ENCODE measurements at places on chromosomes 13 and 19.

DNA sequence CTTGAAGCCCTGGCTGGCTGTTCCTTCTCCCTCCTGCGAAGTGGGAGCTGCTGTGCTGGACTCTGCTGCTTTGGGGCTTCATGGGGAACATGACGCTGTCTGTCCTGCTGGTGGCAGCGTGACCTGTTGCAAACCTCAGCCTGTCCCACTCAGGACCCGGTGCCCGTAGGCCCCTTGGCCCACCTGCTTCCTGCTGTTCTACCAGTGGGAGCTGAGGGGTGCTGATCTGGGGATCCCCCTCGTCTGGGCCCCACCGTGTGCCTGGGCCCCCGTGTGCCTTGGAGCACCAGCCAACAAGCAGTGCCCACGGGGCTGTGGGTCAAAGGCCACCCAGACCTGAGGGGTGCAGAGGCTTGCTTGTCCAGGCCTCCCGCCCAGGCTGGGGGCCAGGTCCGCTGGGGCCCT, 5.3 kb downstream of the SPPL2B start:
- no peak for DNase-seq

DNA sequence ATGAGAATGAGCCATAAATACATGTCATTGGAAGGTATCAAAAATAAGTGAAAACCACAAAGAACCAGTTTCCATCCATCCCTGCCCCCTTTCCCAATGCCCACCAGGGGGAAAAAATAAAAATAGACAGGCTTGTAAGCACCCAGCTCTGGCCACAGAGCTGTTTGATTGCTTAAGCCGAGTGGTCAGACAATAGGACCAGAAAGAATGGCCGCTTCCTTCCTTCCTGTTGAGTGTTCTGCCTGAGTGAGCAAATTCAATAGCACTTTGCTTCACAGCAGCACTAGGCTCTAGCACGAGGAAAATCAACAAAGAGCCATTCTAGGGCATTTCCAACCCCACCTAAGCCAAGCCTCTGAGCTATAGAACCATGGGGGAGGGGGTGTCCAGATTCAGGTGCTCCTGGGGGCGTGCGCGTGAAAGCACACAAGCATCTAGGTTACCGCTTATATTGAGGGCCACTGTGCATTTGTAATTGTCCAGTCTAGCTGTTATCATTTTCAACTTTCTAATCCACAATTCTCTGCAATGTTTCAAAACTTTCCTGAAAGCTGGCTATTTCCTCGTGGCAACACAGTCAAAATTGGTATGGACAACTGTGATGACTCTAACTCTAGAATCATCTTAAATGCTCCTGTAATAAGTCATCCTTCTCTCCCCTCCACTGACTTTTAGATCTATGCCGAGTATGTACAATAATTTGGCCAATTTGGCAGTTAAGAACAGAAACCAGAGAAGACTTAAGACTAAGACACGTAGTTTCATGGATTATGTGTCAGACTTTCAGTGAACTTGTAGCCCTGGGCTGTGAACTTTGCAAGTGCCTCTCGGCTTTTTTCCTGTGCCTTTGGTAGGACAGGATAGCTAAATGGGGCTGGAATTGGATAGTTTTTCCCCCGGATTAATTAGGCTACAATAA, 64.3 kb downstream of the SPRY2 start:
- no peak for DNase-seq

DNA sequence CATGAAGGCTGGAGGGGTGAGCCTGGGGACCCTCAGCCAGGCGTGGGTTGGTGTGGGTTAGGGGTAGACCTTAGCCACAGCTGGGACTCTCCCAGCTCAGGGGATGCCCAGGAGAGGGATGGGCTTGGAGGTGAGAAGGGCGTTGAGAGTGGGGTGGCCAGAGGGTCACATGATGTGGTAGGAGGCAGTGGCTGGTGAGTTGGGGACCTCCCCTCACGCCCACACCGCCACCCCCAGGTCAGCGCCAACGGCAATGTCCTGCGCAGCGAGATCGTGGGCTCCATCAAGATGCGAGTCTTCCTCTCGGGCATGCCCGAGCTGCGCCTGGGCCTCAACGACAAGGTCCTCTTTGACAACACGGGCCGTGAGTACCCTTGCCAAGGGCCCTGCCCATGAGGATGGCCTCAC, 28.5 kb downstream of the AP1M1 start:
- no peak for DNase-seq

- DNase-seq = no peak
Measured at GRCh38 chr13:34884366-34884765, 57.7 kb upstream of the NBEA start.

- no peak for DNase-seq
Measured at GRCh38 chr19:47027586-47028088, 8.0 kb downstream of the NPAS1 start.

GRCh38 chr13:33208290-33209220, 77.0 kb downstream of the STARD13 start:
- DNase-seq = no peak

DNA sequence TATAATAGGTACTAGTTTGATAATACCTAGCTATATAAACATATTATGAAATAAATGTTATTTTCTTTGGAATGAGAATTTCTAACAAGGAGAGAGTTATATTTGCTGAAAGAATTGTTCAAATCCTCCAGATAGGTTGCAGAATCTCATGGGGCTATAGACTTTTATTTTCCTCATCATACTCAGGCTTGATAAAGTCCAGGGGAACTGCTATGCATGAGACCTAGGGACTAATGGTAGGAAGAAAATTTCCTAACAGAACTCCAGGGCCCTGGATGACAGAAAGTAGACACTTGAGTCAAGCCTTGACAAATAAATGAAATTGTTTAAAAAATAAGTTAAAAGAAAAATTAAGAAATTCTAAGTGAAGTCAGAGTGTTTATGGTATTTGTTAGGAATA, 138.5 kb upstream of the DACH1 start:
- no peak for DNase-seq

DNA sequence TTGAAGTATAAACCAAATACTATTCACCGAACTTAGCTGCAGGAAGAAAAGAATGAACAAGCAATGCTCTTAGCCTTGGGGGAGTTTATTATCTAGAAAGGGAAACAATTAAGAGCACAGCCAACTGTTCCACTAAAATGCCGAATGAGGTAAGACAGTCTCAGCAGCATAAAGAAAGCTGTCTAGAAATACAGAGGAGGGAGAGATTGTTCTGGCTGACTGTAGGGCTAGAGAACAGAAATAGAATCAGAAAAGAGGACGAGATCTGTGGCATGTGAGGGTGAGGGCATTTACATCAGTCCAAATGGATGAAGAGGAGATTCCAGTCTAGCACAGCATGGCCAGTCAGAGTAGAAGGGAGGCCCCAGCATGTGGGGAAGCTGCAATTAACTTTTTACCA, 56.8 kb upstream of the TNFRSF19 start:
- DNase-seq = no peak

DNA sequence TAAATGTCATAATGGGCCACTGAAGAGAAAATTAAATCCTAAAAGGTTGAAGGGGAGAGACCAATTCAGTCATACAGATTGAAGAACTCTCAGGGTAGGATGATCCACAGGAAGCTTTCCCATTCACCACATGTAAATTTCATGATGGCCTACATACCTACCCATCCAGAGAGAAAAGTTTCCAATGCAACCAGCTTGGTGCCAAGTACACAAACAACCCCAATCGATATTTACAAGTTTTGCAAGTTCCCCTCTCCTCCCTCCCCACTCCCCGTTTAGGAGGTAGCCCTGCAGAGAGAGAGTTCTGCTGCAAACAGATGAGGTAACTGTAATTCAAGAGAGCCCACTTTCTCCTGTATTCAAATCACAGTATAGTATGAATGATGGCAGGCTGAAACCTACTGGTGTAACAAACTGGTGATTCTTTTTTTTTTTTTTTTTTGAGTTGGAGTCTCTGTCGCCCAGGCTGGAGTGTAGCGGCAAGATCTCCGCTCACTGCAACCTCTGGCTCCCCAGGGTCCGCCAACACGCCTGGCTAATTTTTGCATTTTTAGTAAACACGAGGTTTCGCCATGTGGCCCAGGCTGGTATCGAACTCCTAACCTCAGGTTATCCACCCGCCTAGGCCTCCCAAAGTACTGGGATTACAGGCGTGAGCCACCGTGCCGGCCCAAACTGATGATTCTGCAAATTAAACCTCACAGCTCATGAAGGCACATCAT, 14.4 kb downstream of the FOXO1 start:
- no peak for DNase-seq

DNA sequence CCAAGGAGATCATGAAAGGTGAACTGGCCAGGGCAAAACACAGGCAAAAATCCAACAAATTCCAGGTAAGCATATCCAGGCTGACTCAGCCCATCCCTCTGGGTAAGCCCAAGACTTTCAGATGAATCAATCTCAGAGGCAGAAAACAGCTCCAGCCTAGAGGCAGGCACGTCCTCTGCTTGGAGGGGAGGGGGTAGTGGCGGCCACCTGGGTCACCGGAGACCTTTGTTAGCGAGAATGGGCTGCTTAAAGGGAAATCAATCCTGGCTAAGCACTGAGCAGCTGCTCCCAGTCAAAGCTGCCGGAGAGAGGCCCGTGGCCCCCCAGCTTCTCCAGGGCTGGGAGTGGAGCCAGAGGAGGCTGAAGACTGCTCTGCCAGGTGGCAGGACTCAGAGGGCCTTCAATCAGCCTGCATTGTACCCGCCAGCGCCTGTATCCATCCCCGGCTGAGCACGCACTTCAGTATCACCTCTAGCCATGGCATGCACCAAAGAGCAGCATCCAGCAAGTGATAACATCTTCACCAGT, 48.2 kb downstream of the PIN1 start:
- DNase-seq = no peak

Data from stimulated activated naive CD4-positive, alpha-beta T cell (primary cell).